ENCODE measurements at places on chromosomes 3 and 15.

DNA sequence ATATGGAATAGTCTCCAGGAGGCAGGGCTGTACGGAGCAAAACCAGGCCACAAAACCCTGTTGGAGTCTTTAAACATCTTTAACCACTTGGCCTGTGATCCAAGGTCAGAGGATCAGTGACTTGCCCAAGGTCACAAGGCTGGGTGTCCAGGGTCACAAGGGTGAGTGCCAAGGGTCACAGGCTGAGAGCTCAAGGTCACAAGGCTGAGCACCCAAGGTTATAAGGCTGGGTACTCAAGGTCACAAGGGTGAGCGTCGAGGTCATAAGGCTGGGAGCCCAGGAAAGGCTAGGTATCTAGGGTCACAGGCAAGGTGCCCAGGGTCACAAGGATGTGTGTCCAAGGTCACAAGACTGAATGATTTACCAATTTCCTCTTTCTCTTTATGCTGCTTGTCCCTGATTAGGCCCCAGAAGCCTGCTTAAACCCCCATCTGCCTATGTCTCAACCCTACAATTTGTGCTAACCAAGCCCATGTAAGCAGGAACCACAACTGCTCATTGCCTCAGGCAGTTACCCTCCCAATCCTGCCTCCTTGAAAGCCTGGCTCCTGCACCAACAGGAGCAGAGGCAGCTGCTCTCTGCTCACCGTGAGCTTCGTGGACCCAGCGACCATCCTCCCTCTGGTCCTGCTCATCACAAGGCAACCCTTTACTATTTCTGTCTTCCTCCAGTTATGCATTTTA is 51.5 kb downstream of the MGLL start:
- no peak for DNase-seq

GRCh38 chr3:107651782-107652181 is 129.0 kb downstream of the BBX start:
- no peak for DNase-seq

GRCh38 chr15:51185213-51186159 is 90.8 kb upstream of the TNFAIP8L3 start:
- no peak for DNase-seq

DNA sequence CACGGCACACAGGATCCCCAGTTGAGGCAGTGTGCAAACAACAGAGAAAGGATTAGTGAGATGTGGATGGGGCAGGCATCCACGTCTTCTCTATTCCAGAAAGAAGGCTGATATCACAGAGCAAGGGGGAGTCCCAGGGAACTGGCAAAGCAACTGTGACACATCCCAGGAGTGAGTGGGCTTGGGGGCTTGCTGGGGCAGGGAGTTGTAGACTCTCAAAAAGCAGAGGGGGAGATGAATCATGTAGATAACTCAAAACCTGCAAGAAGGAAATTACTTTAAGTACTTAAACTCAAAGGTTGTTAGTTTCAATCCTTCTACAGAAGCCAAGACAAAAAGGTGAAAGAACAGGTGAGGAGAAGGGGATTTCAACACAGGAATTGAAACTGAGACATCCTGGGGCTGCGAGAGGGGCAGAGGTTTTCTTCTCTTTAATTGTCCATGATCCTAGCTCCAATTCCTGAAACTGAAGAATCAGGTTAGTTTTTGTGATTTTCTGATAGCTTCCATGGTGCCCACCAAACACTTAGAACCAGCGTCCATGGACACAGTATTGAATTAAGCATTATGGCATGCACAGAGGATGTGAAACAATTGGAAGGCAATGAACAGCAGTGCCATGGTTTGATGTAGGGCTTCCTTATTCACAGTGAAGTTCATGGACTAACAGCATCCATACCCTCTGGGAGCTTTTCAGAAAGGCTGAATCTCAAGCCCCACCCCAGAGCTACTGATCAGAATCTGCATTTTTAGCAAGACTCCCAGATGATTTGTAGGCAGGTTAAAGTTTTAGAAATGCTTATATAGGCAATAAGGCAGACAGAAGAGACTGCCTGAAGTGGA is 52.0 kb downstream of the CCR3 start:
- no peak for DNase-seq

- DNase-seq: no peak
Measured at GRCh38 chr3:195582947-195583346, 793 bp downstream of the APOD start.

GRCh38 chr3:29140666-29141065 is 140.2 kb upstream of the RBMS3 start:
- DNase-seq: no peak
